T-cell (primary cell): ENCODE measurements at places on chromosomes 3 and 15. TPM values are rescaled to one million over a fixed set of nuclear protein-coding genes. Genes with fewer than 3 reads are reported as not detected.
A peak's percentile ranks its signal among the peaks of the same experiment; 100 is the strongest.

DNA sequence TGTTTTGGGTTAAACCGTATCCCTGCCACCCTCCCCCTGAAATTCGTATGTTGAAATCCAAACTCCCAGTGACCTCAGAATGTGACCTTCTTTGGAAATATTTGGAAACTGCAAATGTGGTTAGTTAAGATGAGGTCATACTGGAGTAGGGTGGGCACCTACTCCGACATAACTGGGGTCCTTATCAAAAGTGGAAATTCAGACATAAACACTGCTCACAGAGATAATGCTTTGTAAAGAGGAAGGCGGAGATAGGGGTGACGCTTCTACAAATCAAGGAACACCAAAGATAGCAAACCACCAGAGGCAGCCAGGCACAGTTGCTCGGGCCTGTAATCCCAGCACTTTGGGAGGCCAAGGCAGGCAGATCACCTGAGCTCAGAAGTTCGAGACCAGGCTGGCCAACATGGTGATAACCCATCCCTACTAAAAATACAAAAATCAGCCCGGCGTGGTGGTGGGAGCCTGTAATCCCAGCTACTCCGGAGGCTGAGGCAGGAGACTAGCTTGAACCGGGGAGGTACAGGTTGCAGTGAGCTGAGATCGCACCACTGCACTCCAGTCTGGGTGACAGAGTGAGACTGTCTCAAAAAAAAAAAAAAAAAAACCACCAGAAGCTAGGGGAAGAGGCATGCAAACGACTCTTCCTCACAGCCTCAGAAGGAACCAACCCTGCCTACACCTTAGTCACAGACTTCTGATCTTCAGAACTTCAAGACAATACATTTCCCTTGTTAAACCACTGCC is 51.1 kb upstream of the CHD2 start:
- peak; percentile 29 for DNase-seq
- H3K4me1 ChIP-seq = peaks cover 46% of the 10 kb centered on the region
- H3K4me3 ChIP-seq = no peak overlapping the region
- H3K27ac ChIP-seq = peak overlapping the region; percentile 74

Gene TLR9
- 0.54 TPM for total RNA-seq

GRCh38 chr15:88649286-88649733 is 10.5 kb downstream of the ISG20 start:
- no peak overlapping the region for H3K4me3 ChIP-seq
- H3K4me1 ChIP-seq = peaks cover 52% of the 10 kb centered on the region
- peaks cover 11% of the 10 kb centered on the region for H3K36me3 ChIP-seq

DNA sequence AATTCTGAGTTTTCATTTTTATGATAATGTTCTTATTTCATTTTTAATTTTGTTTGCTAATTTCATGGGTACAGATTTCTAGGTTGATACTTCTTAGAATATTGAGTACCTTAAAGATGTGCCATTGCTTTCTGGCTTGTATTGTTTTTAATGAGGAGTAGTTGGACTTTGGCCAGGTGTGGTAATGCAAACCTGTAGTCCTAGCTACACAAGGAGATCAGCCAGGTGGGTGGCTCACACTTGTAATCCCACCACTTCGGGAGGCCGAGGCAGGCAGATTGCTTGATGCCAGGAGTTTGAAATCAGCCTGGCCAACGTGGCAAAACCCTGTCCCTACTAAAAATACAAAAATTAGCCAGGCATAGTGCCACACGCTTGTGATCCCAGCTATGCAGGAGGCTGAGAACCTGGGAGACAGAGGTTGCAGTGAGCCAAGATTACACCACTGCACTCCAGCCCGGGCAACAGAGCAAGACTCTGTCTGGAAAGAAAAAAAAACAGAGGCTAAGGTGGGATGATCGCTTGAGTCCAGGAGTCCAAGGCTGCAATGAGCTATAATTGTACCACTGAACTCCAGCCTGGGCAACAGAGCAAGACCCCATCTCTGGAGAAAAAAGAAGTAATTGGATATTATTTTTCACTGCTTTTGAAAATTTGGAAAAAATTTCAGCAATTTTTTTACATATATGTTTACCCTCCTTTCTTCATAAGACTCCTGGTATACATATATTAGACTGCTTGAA is 198.0 kb downstream of the ALCAM start:
- no peaks in the 10 kb centered on the region for H3K27me3 ChIP-seq
- H3K4me3 ChIP-seq = no peak overlapping the region
- H3K4me1 ChIP-seq = no peaks in the 10 kb centered on the region
- no peak for DNase-seq

GRCh38 chr15:66619152-66619903 is 53.5 kb upstream of the LCTL start:
- peaks cover 3% of the 10 kb centered on the region for H3K27me3 ChIP-seq
- peak; percentile 5 for DNase-seq
- no peaks in the 10 kb centered on the region for H3K36me3 ChIP-seq
- H3K4me1 ChIP-seq = no peaks in the 10 kb centered on the region
- H3K27ac ChIP-seq = no peak overlapping the region

GRCh38 chr3:13187593-13187992 is 114.4 kb upstream of the IQSEC1 start:
- H3K27ac ChIP-seq = no peak overlapping the region
- peaks cover 3% of the 10 kb centered on the region for H3K4me1 ChIP-seq
- DNase-seq = no peak
- no peaks in the 10 kb centered on the region for H3K36me3 ChIP-seq

DNA sequence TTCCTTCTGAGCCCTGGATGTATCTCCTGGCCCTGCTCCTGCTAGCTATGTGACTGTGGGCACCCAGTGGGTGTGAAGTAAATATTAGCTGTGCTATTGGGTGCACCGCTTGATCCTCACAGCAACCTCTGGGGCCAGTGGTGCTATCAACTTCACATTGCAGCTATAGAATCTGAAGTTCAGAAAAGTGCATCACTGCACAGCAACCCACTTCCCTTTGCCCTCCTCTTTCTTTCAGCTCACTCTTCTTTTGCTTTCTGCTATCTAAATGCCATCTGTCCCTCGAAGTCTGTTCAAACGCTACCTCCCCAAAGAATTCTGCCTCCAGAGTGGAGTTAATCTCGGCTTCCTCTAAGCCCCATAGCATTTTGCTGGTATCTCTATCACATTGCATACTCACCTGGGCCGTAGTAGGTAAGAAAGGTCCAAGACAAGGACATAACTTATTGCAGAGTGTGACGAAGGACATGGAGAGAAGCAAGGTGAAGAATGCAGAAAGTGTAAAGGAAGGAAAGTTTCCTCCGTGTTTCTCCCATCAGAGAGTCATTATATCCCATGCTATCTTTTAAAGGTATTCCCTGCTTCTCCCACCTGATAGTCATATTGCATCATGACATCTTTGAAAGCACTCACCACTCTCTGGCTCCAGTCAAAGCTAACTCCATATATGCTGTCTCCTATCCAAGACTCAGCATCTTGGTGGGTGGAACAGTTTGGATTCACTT is 57.1 kb upstream of the BCL6 start:
- no peak overlapping the region for H3K4me3 ChIP-seq
- DNase-seq = no peak
- H3K27me3 ChIP-seq = no peaks in the 10 kb centered on the region
- no peaks in the 10 kb centered on the region for H3K36me3 ChIP-seq
- peaks cover 34% of the 10 kb centered on the region for H3K4me1 ChIP-seq

- no peak overlapping the region for H3K4me3 ChIP-seq
- no peaks in the 10 kb centered on the region for H3K27me3 ChIP-seq
- no peak for DNase-seq
- H3K4me1 ChIP-seq = no peaks in the 10 kb centered on the region
- H3K27ac ChIP-seq = no peak overlapping the region
Measured at GRCh38 chr3:113649174-113649845, 47.1 kb downstream of the USF3 start.

DNA sequence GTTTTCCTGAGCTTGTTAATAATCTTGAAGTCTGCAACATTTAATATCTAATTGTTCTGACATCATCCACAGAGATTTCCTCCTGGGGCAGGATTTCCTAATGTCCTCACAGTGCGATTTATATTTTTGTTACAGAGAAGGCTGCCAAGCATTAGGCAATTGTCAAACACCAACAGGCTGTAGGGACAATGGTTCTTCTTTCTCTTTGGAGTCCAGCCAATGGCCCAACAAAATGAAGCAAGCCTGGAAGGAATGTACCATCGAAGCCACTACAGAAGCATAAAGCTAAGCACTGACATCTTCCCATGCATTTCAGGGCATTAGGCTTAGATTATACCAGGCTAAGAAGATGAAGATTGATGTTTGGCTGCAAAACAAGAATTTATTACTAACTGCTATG is 173.0 kb upstream of the FRMD4B start:
- H3K4me3 ChIP-seq = no peak overlapping the region
- DNase-seq = no peak
- H3K36me3 ChIP-seq = no peaks in the 10 kb centered on the region
- no peaks in the 10 kb centered on the region for H3K4me1 ChIP-seq
- H3K27ac ChIP-seq = no peak overlapping the region
- no peaks in the 10 kb centered on the region for H3K27me3 ChIP-seq

GRCh38 chr15:48060396-48060795 is 60.4 kb upstream of the SLC24A5 start:
- H3K27ac ChIP-seq = no peak overlapping the region
- H3K36me3 ChIP-seq = no peaks in the 10 kb centered on the region
- DNase-seq = no peak
- H3K27me3 ChIP-seq = no peaks in the 10 kb centered on the region
- no peaks in the 10 kb centered on the region for H3K4me1 ChIP-seq

Gene SYNPR
- not detected for total RNA-seq

Gene AAGAB
- total RNA-seq = 27.1 TPM

Gene CPLX3
- 0.26 TPM for total RNA-seq

Gene ZIC1
- total RNA-seq = not detected

Gene C3orf62
- total RNA-seq = 8.5 TPM

GRCh38 chr15:48925714-48926223 is 38.0 kb downstream of the SHC4 start:
- no peaks in the 10 kb centered on the region for H3K4me1 ChIP-seq
- no peak overlapping the region for H3K27ac ChIP-seq
- H3K36me3 ChIP-seq = no peaks in the 10 kb centered on the region
- H3K4me3 ChIP-seq = no peak overlapping the region

DNA sequence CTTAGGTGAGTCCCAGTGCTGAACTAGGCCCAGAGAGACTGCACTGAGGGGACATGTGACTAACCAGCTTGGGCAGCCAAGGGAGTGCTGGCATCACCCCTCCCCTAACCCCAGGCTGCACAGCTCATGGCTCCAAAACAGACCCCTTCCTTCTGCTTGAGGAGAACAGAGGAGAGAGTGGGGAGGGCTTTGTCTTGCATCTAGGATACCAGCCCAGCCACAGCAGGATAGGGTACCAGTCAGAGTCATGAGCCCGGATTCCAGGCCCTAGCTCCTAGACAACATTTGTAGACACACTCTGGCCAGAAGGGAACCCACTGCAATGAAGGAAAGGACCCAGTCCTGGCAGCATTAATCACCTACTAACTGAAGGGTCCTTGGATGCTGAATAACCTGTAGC is 49.9 kb upstream of the PLSCR4 start:
- H3K27me3 ChIP-seq = no peaks in the 10 kb centered on the region
- H3K4me1 ChIP-seq = no peaks in the 10 kb centered on the region
- H3K4me3 ChIP-seq = no peak overlapping the region
- DNase-seq = no peak
- H3K36me3 ChIP-seq = no peaks in the 10 kb centered on the region

Gene UMPS
- 16.2 TPM for total RNA-seq

DNA sequence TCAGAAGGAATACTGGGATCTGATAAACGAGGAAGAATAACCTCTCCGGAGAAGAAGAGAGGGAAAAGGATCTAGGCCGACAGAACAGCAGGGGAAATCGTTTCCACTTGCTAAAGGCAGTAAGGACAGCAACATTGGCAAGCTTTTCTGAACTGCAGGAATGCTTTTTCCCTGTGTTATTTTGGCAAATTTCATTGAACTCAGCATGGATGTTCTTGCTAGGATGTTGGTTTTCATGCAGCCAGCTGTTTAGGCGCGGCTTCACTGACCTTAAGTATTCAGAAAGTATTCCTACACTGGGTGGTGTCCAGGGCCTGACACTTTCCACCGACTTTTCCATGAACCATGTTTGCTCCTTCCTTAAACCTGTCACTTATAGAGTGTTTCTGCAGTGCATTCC is 489.7 kb downstream of the CNTN3 start:
- no peaks in the 10 kb centered on the region for H3K36me3 ChIP-seq
- no peaks in the 10 kb centered on the region for H3K27me3 ChIP-seq
- no peak for DNase-seq
- no peaks in the 10 kb centered on the region for H3K4me1 ChIP-seq

Gene CPNE4
- total RNA-seq = not detected

GRCh38 chr3:127886231-127886955 is 28.6 kb upstream of the KBTBD12 start:
- no peak overlapping the region for H3K27ac ChIP-seq
- H3K4me1 ChIP-seq = no peaks in the 10 kb centered on the region
- H3K36me3 ChIP-seq = no peaks in the 10 kb centered on the region
- no peak for DNase-seq
- H3K4me3 ChIP-seq = no peak overlapping the region

Gene ARL14
- not detected for total RNA-seq

Gene TYRO3
- total RNA-seq = 0.63 TPM

Gene SNX22
- 0.73 TPM for total RNA-seq

GRCh38 chr15:97026781-97027180 is 696.3 kb downstream of the NR2F2 start:
- no peaks in the 10 kb centered on the region for H3K4me1 ChIP-seq
- DNase-seq = no peak
- H3K27ac ChIP-seq = no peak overlapping the region

- peak; percentile 87 for DNase-seq
- H3K4me1 ChIP-seq = peaks cover 20% of the 10 kb centered on the region
- H3K27me3 ChIP-seq = no peaks in the 10 kb centered on the region
- H3K4me3 ChIP-seq = peak within 1 kb of the TSS; percentile 87
- peak within 1 kb of the TSS; percentile 80 for H3K27ac ChIP-seq
- peaks cover 6% of the 10 kb centered on the region for H3K36me3 ChIP-seq
Measured at GRCh38 chr3:15205934-15206661, at the start of gene CAPN7. TSS of gene CAPN7 (plus strand) at chr3:15206246. CDS start at chr3:15206496, 250 bp downstream.

Gene ANKUB1
- not detected for total RNA-seq

- H3K4me3 ChIP-seq = no peak overlapping the region
- no peaks in the 10 kb centered on the region for H3K27me3 ChIP-seq
- no peaks in the 10 kb centered on the region for H3K36me3 ChIP-seq
- peak overlapping the region; percentile 97 for H3K27ac ChIP-seq
- no peak for DNase-seq
Measured at GRCh38 chr15:63481105-63481810, 23.1 kb upstream of the USP3 start.

DNA sequence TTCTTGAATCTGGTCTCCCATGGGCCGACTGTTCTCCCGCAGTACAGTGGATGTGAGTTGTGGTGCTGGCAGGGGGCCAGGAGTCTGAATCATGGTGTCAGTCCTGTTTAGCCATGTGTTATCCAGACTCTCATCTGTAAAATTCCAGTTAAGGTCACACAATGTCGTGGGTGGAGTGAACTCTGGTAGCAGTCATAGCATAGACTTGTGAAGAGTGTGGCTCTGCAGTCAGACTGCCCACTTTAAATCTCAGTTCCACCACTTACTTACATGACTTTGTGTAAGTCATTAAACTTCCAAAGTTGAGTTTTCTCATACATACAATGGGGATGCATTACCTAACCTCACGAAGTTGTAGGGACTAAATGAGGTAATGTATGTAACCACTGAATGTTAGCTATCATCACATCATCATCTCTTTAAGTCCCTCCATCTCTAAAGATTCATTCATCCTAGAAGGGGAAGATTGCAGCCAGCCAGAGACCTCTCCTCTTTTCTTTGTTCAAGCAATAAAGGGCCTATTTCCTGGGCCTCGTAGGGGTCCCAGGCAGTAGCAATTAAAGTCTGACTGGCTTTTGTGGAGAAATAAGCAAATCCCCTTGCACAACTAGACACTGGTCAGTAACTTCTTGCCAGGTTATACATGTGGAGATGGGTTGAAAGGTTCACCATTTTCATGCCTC is 93.9 kb downstream of the PCCB start:
- no peaks in the 10 kb centered on the region for H3K4me1 ChIP-seq
- no peak overlapping the region for H3K4me3 ChIP-seq
- no peaks in the 10 kb centered on the region for H3K27me3 ChIP-seq
- peaks cover 6% of the 10 kb centered on the region for H3K36me3 ChIP-seq
- DNase-seq = no peak
